ENCODE measurements at places on chromosomes 16 and 17.

DNA sequence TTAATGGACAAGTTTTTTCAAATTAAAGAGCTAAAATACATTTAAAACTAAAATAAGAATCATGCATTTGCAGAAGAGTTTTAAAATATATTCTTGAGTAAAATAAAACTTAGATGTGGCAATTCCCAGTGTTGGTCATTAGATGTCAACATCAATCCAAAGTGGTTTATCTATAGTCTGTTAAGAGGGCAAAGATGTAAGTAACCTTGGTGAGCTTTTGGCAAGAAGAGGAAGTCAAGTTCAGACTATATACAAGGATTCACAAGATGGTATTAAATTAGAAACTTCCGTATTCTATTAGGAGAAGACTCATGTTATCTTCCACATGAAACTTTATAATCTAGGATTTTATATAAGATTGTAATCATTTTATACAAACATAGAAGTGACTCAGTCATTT lies 73.1 kb downstream of the CEP95 start:
- no peak for DNase-seq

- DNase-seq, result no peak
These were observed 4.5 kb upstream of the RMI2 start for GRCh38 chr16:11340710-11341109.

DNA sequence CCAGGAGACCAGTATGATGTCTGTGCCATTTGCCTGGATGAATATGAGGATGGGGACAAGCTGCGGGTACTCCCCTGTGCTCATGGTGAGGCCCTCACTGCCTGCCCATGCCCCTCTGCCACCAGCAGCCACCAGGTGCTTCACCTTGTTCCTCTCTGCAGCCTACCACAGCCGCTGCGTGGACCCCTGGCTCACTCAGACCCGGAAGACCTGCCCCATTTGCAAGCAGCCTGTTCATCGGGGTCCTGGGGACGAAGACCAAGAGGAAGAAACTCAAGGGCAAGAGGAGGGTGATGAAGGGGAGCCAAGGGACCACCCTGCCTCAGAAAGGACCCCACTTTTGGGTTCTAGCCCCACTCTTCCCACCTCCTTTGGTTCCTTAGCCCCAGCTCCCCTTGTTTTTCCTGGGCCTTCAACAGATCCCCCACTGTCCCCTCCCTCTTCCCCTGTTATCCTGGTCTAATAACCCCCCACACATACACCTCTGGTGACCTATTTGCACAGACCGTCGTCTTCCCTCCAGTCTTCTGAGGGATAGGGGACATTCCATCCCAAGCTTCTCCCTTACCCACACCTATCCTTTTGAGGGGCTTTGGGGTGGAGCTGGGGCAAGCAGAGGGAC lies 3.7 kb downstream of the PFN1 start:
- DNase-seq, result no peak

GRCh38 chr17:57873261-57874057 lies 23.6 kb upstream of the MRPS23 start:
- no peak for DNase-seq

- no peak for DNase-seq
These were observed 130.0 kb upstream of the HS3ST2 start for GRCh38 chr16:22683730-22684573.
